Osteoblast (primary cell): ENCODE measurements at places on chromosomes 11 and 22. TPM values are rescaled to one million over a fixed set of nuclear protein-coding genes. Genes with fewer than 3 reads are reported as not detected.

GRCh38 chr11:132205496-132205895 is 835.1 kb downstream of the NTM start:
- H3K4me3 ChIP-seq = no peak overlapping the region
- no peak for DNase-seq
- H3K4me1 ChIP-seq = no peaks in the 10 kb centered on the region
- H3K27me3 ChIP-seq = no peaks in the 10 kb centered on the region
- no peak overlapping the region for H3K27ac ChIP-seq
- H3K36me3 ChIP-seq = no peaks in the 10 kb centered on the region

GRCh38 chr22:35839841-35840301 is 122.2 kb downstream of the APOL5 start:
- peaks cover 41% of the 10 kb centered on the region for H3K4me1 ChIP-seq
- no peaks in the 10 kb centered on the region for H3K27me3 ChIP-seq
- no peaks in the 10 kb centered on the region for H3K36me3 ChIP-seq
- no peak for DNase-seq
- peak overlapping the region; percentile 81 for H3K4me3 ChIP-seq

GRCh38 chr22:46073683-46074504 is 76.4 kb upstream of the PPARA start:
- H3K27me3 ChIP-seq = no peaks in the 10 kb centered on the region
- no peak for DNase-seq
- H3K4me1 ChIP-seq = peaks cover 44% of the 10 kb centered on the region
- H3K4me3 ChIP-seq = peak overlapping the region; percentile 80

DNA sequence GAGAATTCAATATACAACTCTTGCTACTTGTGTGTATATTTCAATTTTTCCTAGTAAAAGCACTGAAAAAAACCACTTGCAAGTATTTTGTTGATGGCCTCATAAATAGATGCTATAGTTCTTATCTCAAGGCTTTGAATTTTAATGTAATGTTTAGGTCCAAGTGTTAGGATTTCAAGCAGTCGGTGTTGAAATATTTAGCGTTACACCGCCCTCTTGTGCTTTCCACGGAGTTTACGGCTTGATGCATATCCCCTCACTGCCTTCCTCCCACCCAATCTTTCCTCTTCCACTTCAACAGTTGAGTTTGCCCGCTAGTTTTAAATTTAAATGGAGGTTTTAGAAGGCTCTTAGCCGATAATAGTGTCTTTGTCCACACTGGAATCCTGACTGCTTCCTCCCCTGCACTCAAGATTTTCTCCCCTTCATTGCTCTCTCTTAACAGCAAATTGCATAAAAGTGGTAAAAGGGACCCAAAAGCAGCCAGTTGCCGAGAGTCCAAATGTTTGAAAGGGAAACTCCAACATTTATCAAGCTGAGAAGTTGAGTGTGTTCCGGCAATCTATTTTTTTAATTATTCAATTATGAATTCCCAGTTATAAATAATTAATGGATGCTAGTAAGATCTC is 25.9 kb upstream of the HTATIP2 start:
- H3K4me3 ChIP-seq = no peak overlapping the region
- peaks cover 41% of the 10 kb centered on the region for H3K27me3 ChIP-seq
- no peak overlapping the region for H3K27ac ChIP-seq

- H3K4me1 ChIP-seq = peaks cover 13% of the 10 kb centered on the region
- H3K27me3 ChIP-seq = no peaks in the 10 kb centered on the region
- DNase-seq = no peak
- H3K36me3 ChIP-seq = no peaks in the 10 kb centered on the region
- no peak overlapping the region for H3K27ac ChIP-seq
- no peak overlapping the region for H3K4me3 ChIP-seq
These were observed 30.3 kb upstream of the SIK2 start for GRCh38 chr11:111571829-111572501.

DNA sequence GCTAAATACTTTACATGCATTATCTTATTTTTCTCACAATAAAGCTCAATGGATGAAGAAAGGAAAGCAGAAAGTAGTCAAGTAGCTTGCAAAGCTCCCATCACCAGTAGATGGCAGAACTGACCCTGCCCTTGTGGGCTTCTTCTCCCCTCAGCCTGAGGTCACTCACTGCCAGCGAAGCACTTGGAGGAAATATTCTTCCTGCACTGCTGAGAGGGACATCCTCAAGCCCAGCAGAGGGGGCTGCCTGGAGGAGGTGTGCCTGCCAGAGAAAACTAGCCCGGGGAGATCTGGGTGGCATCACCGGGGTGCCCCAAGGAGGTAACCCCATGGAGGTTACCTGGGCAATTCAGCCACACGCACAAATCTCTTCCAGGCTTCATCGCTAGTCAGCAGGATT is 6.6 kb downstream of the APOL4 start:
- no peaks in the 10 kb centered on the region for H3K27me3 ChIP-seq
- DNase-seq = peak; percentile 84
- H3K36me3 ChIP-seq = no peaks in the 10 kb centered on the region
- H3K4me1 ChIP-seq = peaks cover 18% of the 10 kb centered on the region

DNA sequence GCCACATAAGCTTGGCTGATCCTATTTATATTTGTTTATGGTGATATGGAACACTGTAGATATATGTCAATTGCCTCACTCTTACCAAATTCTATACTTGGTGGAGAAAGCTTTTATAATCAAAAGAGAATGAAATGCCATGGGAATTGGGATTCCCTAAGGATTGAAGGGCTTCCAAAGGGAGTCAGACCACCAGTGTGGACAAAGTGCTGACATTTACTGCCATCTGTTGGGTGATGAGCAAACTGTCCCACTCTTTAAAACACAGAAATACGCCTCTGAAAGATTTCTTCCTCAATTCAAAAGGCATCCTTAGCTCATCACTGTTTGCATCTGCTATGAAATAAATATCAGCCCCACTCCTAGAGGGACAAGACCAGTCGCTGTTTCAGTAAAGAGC is 7.1 kb downstream of the SLC1A2 start:
- H3K36me3 ChIP-seq = no peaks in the 10 kb centered on the region
- H3K27ac ChIP-seq = no peak overlapping the region
- no peak overlapping the region for H3K4me3 ChIP-seq

GRCh38 chr22:36737776-36738175 is 34.2 kb upstream of the CACNG2 start:
- no peak overlapping the region for H3K4me3 ChIP-seq
- peaks cover 16% of the 10 kb centered on the region for H3K27me3 ChIP-seq
- H3K36me3 ChIP-seq = no peaks in the 10 kb centered on the region
- no peak for DNase-seq
- no peak overlapping the region for H3K27ac ChIP-seq
- H3K4me1 ChIP-seq = no peaks in the 10 kb centered on the region

DNA sequence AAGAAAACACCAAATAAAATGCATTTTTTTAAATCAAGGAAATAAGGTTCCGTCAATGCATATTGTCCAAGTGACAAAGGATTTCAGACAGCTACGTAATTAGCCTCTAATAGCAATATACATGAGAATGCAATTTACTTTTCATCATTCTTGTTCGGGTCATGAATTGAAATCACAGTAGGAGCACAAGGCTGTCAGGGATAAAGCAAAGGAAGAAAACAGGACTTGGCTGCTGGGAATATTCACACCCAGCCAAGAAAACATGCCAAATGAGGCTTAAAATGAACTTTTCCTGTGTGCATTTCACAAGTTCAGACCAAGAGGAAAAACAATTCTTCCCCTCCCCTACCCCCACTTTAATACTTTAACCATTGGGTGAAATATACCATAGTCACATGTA is 188.6 kb downstream of the CWF19L2 start:
- no peaks in the 10 kb centered on the region for H3K27me3 ChIP-seq
- no peaks in the 10 kb centered on the region for H3K36me3 ChIP-seq
- no peak overlapping the region for H3K27ac ChIP-seq
- H3K4me1 ChIP-seq = no peaks in the 10 kb centered on the region

DNA sequence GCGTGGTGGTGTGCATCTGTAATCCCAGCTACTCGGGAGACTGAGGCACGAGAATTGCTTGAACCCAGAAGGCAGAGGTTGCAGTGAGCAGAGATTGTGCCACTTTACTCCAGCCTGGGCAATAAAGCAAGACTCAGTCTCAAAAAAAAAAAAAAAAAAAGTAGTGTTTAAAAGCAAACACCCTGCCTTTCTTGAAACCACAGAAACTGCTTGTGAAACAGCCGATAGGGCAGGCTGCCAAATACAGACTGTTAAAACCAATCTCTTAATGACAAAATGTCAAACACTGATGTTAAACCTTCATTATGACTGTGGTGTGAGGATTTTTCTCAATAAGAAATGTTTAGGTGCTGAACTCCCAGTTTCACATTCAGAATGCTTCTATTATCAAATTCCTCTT is 27.3 kb downstream of the MARK2 start:
- DNase-seq = no peak
- H3K27me3 ChIP-seq = no peaks in the 10 kb centered on the region
- H3K27ac ChIP-seq = no peak overlapping the region
- peaks cover 8% of the 10 kb centered on the region for H3K36me3 ChIP-seq

DNA sequence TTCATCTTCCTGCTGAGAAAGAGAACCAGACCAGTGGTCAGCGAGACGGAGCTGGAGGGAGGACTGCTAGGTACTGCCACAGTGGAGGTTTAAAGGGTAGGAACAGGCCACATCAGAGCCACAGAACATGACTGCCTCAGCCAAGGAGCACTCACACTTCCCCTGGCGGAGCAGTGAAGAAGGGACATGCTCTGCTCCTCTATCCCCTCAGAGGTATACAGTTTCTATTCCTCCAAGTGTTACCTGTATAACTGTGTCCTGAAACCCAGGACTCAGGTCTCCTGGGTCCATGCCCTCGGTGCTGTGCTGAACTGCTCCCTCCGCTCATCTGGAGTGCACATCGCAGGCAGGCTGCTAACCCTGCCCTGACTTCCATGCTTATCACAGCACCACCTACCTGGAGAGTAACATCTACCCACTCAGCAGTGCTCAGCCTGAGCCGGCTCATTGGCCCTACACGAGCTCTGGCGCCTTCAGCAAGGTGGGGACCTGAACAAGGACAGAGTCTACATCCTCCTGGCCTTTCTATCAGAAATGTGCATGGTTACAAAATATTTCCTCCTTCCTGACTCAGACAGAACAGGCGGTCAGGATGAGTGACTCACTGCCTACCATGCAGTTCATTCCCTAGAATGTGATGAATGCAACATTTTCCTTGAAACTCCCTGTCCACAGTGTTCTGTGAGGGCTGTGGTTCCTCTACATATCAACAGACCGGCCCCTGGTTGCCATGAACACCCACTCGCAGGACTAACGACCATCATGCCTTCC is 52.9 kb downstream of the C11orf58 start:
- H3K4me1 ChIP-seq = peaks cover 57% of the 10 kb centered on the region
- peak overlapping the region; percentile 53 for H3K4me3 ChIP-seq
- H3K27me3 ChIP-seq = no peaks in the 10 kb centered on the region
- DNase-seq = peak; percentile 97

DNA sequence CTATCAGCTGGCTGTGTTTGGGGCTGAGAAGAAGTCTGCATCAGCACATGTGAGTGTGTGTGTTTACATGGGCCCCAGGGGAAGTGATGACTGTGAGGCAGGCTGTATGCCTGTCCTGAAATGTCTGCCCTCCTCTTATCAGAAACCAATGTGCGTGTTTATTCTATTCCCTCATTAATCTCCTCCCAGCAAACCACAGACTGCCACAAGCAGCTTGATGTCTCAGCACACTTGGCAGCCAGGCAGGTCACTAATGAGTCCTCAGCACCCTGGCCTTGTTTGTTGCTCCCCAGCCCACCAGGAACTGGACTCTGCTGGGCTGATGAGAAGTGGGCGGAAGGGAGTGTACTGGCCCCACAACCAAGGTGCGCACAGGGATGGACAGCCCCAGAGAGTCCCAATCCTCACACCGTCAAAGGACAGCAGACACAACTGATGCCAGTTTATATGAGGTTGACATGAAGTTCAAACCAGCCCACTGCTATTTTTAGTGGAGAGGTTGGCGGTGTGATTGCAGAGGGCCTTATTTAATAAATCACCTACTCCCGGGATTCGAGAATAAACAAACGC is 225.8 kb downstream of the ETS1 start:
- H3K27ac ChIP-seq = no peak overlapping the region
- peaks cover 30% of the 10 kb centered on the region for H3K4me1 ChIP-seq
- no peaks in the 10 kb centered on the region for H3K27me3 ChIP-seq
- no peak overlapping the region for H3K4me3 ChIP-seq
- peak; percentile 11 for DNase-seq
- no peaks in the 10 kb centered on the region for H3K36me3 ChIP-seq

DNA sequence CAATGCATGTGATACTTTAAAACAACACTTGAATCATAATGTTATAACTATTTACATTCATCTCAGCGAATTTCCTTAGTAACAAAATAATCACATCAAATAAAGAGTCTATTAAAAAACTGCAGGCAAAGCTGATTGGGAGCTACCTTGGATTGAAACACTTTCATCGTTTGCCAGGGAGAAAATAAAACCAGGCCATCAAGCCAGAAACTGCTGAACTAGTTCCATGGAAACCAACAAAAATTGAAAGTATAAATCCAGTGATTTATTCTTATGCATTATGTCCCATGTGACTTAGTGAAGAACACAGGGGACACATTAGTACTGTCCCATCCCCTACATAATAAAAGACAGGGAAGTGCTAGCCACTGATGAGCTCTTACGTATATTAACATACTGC is 21.7 kb downstream of the SLC35F2 start:
- H3K36me3 ChIP-seq = no peaks in the 10 kb centered on the region
- no peak overlapping the region for H3K4me3 ChIP-seq
- peaks cover 19% of the 10 kb centered on the region for H3K4me1 ChIP-seq
- no peaks in the 10 kb centered on the region for H3K27me3 ChIP-seq
- no peak overlapping the region for H3K27ac ChIP-seq

DNA sequence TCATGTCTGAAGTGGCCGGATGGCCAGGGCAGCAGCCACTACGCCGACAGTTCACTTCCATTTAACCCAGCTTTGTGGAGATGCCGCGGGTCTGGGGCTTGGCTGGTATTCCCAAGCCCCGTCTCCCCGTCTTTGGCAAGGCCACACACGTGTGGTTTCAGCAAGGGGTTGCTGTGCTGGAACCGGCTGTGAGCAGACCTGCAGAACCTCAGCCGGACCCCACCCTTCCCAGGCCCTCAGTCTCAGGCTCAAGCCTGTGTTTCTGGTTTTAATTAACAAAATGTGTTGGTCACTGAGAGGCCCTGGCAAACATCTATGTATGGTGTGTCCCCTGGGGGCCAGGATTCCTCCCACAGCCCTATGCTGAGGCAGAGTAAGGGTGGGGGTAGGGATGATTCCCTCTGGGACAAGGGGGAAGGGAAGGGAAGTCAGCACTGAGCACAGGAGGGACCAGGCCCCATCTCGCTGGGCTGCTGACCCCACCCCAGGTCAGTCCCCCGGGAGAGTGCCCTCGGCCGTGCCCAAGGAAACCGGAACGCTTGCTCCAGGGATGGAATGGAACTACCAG is 9.3 kb downstream of the OSBPL5 start:
- H3K27ac ChIP-seq = peak overlapping the region; percentile 77
- DNase-seq = peak; percentile 91
- H3K4me1 ChIP-seq = peaks cover 54% of the 10 kb centered on the region
- H3K27me3 ChIP-seq = no peaks in the 10 kb centered on the region
- peaks cover 5% of the 10 kb centered on the region for H3K36me3 ChIP-seq

GRCh38 chr11:76777305-76777704 is 5.9 kb upstream of the TSKU start:
- no peaks in the 10 kb centered on the region for H3K36me3 ChIP-seq
- no peak for DNase-seq
- no peak overlapping the region for H3K4me3 ChIP-seq
- no peak overlapping the region for H3K27ac ChIP-seq
- no peaks in the 10 kb centered on the region for H3K27me3 ChIP-seq

The OR5AS1 gene
- not detected in 2 replicates for total RNA-seq

The BATF2 gene
- 0.29 and 1.4 TPM in 2 replicates for total RNA-seq

The ZC3H12C gene
- 9.1 and 10.5 TPM in 2 replicates for total RNA-seq

The OR8A1 gene
- total RNA-seq = not detected in 2 replicates

The TPBGL gene
- total RNA-seq = not detected in 2 replicates

The GGT1 gene
- total RNA-seq = 0.36 and 0.59 TPM in 2 replicates

The GLYAT gene
- not detected in 2 replicates for total RNA-seq

The ZFP91 gene
- 61.2 and 62.5 TPM in 2 replicates for total RNA-seq
